Vagina (tissue), 2 donors: ENCODE measurements at places on chromosomes 7 and 10. TPM values are rescaled to one million over a fixed set of nuclear protein-coding genes. Genes with fewer than 3 reads are reported as not detected.

The GRM3 gene
- not detected for total RNA-seq

DNA sequence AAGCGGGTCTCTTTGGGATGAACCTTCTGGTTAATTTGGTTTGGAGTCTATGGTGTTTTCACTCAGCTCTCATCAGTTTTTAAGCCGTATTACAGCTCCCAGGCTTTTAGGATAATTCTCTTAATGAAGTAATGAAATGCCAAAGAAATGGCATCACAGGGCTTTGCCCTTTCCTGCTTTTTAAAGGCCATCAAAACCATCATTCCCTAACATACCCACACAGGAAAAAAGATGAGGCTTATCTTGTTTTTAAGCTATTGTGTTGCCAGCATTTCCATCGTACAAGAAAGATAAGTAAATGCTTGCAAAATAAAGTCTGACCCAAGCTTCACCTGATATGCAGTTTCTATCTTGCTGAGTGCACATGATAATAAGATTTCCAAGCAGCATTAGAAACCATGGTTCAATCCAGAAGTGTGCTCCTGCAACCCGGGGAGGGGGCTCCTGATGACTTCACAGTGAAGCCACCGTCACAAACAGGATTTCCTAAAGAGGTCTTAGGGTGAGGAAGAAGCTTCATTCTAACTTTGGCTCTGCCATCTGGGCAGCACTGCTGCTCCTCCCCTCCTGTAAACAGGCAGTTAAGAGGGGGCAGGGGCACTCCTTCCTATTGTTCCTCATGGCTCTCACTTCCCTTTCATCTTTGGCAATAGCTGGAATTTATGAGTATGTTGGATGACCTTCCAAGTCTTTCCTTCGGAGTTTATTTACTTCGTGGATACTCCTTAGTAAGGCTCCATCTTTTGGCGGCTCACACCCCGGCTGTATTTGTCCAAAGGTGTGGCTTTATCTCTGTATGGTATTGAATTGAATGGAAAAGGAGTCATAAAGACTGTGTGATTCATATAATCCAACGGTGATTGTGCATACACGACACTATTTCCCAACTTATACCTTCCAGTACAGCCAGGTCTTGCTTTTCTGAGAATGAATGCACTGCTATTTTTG lies 55.2 kb upstream of the FAM133B start:
- DNase-seq = no peak

GRCh38 chr10:95976362-95977229 lies 66.8 kb upstream of the CCNJ start:
- DNase-seq = no peak

- no peak for DNase-seq
These were observed 280.2 kb upstream of the PHYHIPL start for GRCh38 chr10:58896229-58896628.

DNA sequence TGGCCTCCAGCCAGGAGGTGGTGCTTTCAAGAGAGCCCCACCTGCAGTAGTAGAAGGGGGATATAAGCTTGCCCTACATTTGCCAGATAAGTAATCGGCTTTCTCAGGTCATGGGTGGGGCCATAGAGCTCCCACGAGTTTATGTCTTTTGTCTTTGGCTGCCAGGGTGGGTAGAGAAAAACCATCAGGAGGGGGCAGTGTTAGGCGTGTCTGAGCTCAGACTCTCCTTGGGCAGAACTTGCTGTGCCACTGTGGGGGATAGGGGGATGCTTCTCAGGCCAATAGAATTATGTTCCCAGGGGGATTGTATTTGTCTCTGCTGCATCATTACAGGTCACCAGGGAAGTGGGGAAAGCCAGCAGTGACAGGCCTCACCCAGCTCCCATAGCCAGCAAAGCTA lies 12.3 kb upstream of the MRPS33 start:
- no peak for DNase-seq

- peak; percentile 62 for DNase-seq
These were observed 7.8 kb downstream of the ADRA2A start for GRCh38 chr10:111084366-111085255.

DNA sequence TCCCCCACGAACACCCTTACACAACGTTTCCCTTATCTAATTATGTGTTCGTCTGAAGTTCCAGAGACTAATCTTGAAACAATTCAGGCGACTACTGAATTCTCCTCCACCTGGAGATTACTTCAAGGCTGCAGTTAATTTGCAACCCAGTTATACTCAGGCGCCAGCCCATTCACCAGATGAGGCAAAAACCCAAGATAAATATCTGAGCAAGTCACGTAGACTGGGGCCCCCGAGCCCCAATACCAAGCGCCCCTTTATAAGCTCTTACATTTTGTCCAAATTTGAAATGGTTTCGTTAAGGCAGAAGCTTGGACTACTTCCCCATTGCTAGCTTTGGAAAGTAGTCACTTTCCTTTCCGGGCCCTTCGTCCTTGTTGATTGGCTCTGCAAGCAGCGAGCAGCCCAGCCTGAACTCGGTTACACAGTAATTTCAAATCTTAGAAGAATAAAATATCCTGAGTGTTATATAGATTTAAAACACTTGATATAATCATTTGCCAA lies 1.2 kb downstream of the TPK1 start:
- DNase-seq = no peak
